ENCODE measurements at places on chromosomes 3 and 15. TPM values are rescaled to one million over a fixed set of nuclear protein-coding genes. Genes with fewer than 3 reads are reported as not detected.

DNA sequence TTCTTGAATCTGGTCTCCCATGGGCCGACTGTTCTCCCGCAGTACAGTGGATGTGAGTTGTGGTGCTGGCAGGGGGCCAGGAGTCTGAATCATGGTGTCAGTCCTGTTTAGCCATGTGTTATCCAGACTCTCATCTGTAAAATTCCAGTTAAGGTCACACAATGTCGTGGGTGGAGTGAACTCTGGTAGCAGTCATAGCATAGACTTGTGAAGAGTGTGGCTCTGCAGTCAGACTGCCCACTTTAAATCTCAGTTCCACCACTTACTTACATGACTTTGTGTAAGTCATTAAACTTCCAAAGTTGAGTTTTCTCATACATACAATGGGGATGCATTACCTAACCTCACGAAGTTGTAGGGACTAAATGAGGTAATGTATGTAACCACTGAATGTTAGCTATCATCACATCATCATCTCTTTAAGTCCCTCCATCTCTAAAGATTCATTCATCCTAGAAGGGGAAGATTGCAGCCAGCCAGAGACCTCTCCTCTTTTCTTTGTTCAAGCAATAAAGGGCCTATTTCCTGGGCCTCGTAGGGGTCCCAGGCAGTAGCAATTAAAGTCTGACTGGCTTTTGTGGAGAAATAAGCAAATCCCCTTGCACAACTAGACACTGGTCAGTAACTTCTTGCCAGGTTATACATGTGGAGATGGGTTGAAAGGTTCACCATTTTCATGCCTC lies 93.9 kb downstream of the PCCB start:
- peak; percentile 67 for DNase-seq

DNA sequence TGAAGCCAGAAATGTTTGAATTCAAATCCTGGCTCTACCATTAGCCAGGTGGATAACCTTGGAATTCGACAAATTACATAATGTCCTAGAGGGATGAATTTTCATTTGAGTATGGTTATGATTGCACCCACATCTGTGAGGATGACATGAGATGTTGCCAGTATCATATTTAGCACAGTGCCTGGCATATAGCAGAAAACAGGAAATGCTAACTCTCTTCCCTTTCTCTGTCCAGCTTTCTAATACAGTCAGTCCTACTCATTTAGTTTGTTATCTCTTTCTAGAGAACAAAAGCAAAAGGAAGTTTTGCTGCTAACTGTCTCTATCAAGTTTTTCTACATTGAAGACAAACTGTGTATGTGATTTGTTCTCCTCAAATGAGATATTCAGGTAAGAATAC lies 231.7 kb downstream of the CPNE4 start:
- DNase-seq: no peak

DNA sequence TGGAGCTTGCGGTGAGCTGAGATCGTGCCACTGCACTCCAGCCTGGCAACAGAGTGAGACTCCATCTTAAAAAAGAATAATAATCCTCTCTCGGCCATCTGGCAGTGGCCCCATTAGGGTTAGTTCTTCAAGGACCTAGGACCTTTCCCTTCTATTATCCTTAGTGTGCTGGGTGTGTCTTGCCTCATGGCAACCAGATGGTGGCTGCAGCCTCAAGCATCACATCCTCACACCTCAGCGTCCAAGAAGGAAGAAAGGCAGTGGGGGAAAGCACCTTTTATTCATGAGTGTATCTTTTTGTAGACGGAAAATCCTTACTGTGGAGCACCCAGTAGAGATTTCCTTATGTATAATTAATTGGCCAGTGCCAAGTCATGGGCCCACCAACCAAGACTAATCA lies 42.7 kb upstream of the TFRC start:
- DNase-seq: no peak

- DNase-seq: peak; percentile 42
Observed at GRCh38 chr15:81400640-81401236, 26.7 kb upstream of the TMC3 start.

DNA sequence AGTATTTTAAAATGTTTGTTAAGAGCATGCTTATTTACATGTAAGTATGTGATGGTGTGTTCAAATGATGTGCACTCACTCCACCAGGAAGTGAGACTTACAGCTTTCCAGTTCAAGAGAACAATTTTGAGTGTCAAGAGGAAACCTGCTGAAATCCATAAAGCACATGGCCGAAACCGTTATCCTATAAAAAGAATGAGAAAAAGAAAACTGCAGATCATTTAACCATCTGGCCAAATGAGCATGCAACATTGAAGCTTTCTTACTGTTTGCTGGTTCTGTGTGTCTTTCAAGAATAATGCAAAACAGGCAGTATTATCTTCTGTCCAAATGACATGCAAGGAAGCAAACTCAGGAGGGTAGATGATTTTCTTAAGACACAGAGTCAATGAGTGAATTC lies 26.3 kb downstream of the GABRR3 start:
- no peak for DNase-seq

- no peak for DNase-seq
Observed at GRCh38 chr3:192892981-192893700, 24.5 kb downstream of the MB21D2 start.

GRCh38 chr15:57458356-57458781 lies 82.1 kb downstream of the CGNL1 start:
- DNase-seq: no peak

GRCh38 chr3:187400756-187401155 lies 32.6 kb downstream of the RTP4 start:
- DNase-seq: no peak

DNA sequence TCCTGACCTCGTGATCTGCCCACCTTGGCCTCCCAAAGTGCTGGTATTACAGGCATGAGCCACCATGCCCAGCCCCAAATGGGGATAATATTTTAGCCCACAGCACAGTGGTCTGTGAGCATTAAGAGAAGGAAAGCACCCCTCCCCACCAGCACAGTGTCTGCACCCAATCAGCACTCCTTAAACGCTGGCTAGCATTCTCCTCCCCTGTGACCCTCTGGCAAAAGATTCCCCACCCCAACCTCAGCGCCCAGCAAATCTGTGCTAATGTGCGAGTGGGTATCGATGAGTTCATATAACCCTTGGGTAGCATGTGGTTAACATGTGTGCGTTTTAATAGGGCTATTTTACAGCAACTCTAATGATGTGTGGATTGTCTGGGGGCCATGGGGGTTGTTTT lies 18.3 kb upstream of the EPHB3 start:
- no peak for DNase-seq

DNA sequence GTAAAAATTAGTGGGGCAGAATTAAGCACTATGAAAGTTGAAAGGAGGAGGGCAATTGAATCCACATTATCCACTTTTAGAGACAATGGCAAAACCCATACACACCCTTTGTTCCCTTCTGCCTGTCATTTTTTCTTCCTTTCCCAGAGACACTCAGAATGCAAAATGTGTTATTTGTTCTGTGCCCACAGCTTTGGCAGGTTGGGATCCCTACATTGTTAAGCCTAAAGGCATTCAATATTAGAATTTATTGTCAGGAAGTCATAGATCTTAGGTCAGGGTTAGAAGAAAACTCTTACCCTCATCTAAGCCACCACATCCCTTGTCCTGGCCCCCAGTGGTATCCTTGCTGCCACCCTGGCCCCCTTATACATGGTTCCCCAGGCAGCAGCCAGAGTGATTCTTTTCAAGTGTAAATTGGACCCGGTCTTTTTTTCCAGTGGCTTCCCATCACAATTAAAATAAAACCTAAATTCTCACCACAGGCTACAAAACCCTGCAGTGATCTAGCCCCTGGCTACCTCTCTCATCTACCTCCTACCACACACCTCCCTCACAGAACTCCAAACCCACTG lies 470.1 kb upstream of the ATP11B start:
- DNase-seq: no peak

GRCh38 chr3:40306336-40306735 lies 3.2 kb upstream of the EIF1B start:
- no peak for DNase-seq

DNA sequence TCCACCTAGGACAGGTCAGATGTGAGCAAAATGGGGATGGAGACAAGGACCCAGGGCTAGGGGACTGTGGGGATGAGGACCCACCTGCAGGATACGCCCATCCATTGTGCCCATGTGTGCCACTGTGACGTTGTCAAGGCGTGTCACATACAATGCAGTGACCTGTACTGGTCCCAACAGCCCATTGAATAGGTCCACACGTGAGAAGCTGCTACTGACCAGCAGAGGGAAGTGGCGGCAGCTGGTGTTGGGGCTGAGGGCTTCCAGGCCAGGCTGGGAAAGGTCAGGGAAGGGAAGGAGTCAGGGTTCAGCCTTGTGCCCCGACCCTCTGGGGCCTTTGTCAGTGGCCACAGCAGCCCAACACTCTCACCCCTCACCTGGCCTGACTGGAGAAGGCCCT lies 4.7 kb downstream of the MST1R start:
- no peak for DNase-seq

DNA sequence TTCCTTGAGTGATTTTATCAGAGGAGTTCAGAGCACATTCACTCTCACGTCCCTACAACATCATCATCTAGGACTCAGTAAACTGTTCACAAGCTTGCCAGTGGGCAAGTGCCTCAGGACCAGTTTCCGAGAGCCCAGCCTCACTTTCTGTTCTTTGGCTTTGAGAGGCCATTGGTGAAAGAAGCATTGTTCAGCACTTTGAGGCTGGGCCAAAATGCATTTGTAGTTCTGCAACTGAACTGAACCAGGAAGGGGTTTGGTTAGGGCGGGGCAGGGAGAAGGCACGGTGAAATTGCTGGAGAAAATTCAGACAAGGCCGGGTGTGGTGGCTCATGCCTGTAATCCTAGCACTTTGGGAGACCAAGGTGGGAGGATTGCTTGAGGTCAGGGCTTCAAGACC lies 222.1 kb upstream of the CHRM5 start:
- DNase-seq: no peak

- DNase-seq: no peak
Observed at GRCh38 chr3:39220407-39221140, 28.2 kb upstream of the XIRP1 start.

DNA sequence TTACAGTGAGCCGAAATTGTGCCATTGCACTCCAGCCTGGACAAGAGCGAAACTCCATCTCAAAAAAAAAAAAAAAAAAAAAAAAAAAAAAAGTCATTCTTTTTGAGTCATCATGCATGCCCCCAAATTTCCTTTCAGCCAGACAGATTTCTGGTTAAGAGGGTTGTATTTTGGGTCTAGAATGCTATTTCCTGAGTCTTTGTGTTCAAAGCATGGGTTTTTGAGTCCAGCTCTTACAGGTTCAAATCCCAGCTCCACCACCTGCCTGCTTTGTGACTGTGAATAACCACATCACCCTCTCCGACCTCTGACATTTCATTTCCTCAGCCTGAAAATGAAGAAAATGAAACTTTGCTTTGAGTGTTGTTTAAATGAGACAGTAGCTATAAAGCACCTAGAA lies 9.3 kb upstream of the C15orf61 start:
- DNase-seq: no peak

GRCh38 chr3:40328374-40328773 lies 18.9 kb downstream of the EIF1B start:
- DNase-seq: no peak

- no peak for DNase-seq
Observed at GRCh38 chr3:187093320-187093719, 46.0 kb downstream of the RPL39L start.

- no peak for DNase-seq
Observed at GRCh38 chr3:55487381-55488241, 505 bp upstream of the WNT5A start.

DNA sequence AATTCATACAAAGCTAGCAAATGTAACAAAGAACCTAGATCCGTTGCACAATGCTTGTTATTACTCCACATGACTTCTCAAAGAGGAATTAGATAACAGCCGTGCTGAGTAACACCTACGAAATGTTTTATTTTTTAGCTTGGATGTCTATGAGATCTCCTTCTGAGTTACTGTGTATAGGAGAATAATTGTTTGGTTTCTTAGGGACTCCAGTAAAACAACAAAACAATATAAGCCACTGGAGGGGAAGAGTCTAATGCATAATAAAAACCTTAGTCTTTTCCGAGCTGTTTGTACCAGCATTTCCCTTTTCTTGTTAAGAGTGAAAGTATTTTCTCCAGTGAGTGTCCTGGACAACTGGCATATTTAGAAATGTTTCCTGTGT lies 15.6 kb downstream of the SNAP23 start:
- no peak for DNase-seq

- no peak for DNase-seq
Observed at GRCh38 chr15:100818927-100819326, 60.7 kb upstream of the ALDH1A3 start.

GRCh38 chr3:78906245-78906644 lies 861.6 kb downstream of the ROBO1 start:
- DNase-seq: no peak

GRCh38 chr3:185297867-185298266 lies 44.0 kb upstream of the EHHADH start:
- DNase-seq: no peak

The ZBED2 gene
- total RNA-seq: 1.3 TPM

The DUT gene
- 140 TPM for total RNA-seq

The CCDC71 gene
- 40.8 TPM for total RNA-seq

The NR2E3 gene
- total RNA-seq: 0.10 TPM

The ZPLD1 gene
- total RNA-seq: 0.10 TPM

The SEMA6D gene
- total RNA-seq: 2.7 TPM

The NTRK3 gene
- 0.41 TPM for total RNA-seq

The SLC22A13 gene
- total RNA-seq: not detected

The EIF4E3 gene
- total RNA-seq: 4.2 TPM

The FBXW12 gene
- not detected for total RNA-seq

The SGO1 gene
- 4.3 TPM for total RNA-seq

The ADGRG7 gene
- not detected for total RNA-seq

The COL7A1 gene
- total RNA-seq: 25.0 TPM

The CPOX gene
- 27.2 TPM for total RNA-seq
